Amygdala (tissue), 56 donors: ENCODE measurements at places on chromosomes 1 and 21.

GRCh38 chr1:107949467-107950253 is 15.3 kb downstream of the VAV3 start:
- no peak for DNase-seq

DNA sequence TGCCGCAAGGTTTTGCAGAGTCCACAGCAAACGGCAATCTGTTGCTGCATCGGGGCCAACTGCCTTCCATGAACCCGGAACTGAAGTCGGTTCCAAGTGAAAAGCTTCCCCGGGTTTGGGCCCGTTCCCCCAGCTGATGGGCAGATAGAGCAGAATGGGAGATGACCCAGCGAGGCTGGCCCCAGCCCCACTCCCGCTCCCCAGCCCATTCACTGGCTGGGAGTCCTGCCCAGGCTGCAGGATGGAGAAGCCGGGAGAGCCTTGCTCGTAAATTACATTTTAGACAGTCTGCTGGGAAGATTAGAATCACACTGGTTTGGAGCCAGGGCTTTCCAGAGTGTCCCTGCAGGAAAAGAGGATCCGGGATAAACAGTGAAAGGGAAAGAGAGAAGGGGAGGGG is 31.6 kb upstream of the PAX7 start:
- no peak for DNase-seq

DNA sequence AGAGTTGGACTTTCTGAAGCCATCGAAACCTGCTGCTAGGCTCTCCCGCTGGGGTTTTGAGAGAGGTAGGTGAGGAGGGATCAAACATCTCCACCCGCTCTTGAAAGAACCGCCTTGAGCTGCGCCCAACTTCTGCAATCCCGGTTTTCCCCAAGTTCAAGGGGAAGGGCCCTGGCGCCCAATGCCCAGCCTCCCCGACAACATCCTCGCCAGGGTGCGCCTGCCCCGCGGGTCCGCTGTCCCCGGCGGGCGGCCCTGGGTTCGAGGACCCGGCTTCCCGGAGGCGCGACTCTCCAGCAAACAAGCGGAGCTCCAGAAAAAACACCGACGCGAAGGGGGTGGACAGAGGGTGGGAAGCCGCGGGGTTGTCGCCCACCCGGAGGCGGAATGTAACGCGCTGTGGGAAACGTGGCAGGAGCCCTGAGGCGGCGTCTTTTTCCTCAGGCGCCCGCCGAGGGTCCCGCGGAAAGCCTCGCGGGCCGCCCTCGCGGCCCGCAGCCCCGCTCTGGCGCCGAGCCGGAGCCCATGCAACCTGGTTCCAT is 607 bp downstream of the BTG3 start:
- no peak for DNase-seq

DNA sequence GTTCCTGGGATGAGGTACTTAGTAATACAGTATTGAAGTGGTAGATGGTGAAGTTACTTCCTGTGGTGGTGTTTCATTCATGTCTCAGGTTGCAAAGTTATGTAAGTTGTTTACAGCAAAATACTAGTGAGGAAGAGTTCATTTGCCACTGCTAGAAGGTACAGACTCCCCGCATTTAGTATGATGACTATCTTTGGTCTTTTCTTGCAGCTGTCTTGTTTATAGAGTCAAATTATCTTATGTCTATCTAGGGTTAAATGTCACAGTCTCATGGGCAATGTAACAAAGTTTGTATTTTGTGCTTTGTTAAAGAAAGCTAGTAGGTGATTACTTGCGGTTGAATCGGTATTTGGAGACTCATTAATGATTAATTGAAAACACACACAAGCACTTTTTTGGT is 50.2 kb downstream of the LRRC8D start:
- no peak for DNase-seq

DNA sequence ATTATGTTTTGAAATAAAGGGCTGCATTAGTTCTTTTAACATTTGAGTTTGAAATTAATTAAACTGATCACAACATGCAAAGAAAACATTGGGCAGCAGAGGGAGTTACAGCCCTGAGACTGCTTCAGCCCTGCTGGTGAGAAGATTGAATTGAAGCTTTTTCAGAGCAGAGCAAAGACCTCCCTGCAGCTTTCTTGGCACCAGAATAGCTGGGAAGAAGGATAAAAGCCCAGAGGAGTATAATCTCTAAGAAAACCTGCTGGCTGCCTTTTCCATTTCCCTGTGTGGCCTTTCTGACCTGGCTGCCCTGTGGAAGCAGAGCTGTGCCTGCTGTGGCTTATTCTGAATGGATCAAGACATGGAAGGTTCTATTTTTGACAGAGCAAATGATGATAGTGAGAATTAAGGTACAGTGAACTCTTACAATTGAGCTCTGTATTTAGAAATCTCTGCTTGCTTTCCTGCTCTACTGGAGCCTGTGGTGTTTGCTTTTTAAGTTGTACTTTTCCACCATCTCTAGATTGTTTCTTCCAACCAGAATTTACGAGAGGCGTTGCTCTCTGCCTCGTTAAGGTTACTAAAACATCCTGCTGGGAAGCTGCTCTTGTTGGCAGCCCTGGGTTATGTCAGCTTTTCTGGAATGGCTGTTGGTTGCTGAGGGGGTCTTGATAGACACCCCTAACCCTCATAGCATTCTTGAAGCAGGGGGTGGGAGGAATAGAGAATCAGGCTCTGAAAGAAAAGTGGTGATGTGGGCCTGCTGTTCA is 9.9 kb downstream of the SNRPE start:
- DNase-seq = peak; percentile 50

- DNase-seq = no peak
Measured at GRCh38 chr1:237279629-237280028, 237.6 kb downstream of the RYR2 start.

DNA sequence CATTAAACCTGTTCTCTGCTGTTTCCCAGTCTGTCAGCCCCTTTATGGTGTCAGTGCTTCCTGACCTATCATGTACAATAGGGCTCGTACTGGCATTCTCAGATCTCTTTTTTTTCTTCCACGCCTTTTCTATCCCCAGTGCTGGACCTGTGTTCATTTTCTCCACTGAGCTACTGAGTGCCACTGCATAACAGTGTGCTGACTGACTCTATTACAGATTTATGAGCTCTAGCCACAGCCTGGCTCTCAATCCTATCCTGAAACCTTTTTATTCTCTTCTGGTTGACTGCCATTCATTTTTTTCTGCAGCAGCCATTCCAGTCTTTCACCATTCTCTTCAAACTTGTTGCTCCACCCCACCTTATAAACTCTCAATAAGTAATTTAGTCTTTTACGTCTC is 59.6 kb upstream of the MACF1 start:
- no peak for DNase-seq

DNA sequence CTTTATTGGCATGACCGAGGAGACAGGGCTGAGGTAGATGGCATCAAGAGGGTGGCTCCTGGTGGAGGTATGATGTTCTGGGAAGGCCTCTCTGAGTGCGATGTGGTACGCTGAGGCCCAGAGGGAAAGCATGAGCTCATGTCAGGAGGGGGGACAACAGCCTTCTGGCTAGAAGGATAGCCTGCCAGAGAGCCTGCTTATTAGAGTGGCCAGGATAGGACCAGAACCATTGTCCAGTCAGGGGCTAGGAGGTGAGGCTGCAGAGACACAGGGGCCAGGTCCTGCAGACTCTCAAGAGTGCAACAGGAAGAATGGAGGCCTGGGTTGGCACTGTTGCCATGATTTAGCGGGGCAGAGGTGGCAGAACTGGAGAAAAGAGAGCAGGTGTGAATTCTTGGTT is 7.3 kb downstream of the ADARB1 start:
- no peak for DNase-seq

DNA sequence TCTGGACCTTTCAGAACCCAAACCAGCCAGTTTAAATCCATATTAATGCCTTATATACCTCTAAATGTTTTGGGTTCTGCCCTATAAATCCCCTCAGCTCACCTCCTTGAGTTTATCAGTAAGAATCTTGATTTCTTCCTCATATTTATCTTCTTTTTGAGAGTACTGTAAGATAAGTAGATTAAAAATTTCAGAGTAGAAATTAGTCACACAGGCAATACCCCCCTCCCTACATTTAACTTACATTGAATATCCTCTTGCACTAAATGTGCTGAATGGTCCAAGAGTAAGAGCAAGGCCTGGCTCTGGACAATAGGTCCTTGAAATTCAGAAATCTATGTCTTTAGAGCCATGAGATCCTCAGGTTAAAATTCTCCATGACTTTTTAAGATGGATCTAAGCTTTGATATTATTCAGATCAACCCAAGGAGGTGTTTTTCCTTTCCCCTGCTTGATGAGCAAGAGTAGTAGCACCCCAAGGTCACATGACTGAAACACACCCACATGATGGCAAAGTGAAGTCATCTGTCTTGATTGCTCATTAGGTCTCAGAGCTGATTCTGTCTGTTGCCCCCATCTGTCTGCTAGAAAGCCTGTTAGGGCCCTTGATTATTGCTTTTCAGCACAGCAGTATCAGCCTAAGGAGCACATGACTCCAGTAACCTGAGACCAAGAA is 15.8 kb upstream of the NUP210L start:
- no peak for DNase-seq

GRCh38 chr1:20723537-20724363 is 5.9 kb upstream of the KIF17 start:
- no peak for DNase-seq

DNA sequence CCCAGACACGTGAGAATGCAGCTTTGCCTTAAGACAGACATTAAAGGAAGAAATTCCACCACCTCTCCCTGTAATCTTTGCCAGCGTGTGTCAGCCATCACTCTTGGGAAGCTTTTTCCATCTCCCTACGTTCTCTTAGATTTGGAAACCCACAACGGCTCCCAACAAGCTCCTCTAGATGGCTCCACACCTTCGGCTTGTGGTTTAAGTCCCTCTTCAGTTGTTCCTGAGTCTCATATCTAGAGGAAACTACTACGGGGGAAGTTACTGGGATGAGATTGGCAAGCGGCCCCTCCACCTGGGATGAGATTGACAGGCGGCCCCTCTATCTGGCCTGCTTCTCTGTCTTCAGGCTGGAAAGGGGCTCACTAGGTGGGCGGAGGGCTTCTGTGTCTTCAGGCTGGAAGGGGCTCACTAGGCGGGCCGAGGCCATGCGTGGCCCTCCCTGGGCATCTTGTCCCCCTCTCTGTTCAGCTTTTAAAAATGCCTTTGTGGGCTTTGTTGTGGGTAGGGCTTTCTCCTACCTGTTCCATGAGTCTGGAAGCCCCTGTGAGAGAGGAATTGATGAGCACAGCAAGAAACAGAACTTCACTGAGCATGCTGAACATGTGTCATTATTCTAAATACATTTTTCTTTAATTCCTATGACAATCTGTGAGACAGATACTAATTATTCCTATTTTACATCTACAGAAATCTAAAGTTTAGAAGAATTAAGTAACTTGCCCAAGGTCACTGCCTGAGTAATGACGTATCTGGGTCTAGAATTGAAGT is 670.5 kb downstream of the KIF26B start:
- no peak for DNase-seq

DNA sequence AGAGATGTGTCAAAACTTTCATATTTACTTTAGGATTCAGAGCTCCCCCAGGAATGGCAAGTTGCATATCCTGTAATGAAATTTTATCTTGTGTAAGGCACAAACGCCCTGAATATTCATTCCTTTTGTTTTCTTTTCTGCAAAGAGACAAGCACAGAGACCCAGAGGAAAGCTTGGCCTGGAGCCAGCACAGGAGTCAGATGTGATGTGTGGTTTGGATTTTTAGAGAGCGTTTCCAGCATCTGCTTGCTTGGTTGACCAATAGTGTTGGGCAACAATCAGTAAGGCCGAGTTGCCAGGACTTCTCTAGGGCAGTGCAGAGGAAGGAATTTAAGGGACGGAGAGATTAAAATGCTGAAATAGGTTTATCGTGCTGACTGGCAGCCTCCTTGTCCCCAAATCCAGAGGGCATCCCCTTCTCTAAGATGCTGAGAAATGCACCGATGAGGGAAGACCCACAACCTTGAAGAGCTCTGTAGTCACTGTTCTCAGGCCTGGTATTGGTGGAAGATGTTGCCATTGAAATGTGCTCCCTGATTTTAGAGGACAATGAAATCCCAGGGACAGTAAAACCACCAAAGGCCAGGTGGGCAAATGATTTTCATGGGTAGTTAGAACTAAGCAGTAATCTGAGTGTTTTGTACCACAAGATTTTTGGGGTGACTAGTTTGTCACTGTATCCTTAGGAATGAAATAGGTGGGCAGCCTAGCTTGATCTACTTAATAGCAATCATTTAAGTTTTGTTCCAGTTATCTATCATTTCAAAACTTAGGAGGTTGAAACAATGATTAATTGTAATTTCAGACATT is 37.9 kb upstream of the RHOU start:
- DNase-seq = peak; percentile 54

DNA sequence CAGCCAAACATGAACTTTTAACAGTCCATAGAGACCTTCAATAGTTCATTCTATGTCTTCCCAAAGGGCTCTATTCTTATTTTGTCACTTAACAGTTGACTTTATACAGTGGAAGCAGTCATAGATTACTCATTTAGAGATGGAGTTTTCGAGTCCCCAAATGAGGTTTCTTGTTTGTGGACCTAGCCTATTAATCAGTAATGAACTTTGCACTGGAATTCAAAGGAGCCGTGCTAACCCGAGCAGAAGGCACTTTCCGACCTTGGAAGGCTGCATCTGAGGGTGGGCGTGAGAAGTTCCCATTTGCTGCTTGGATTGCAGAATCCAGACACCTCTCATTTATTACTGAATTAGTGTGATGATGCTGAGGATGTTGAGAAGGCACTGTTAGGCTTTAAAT is 46.4 kb downstream of the TTC39A start:
- no peak for DNase-seq

GRCh38 chr1:84202126-84202525 is 58.1 kb downstream of the PRKACB start:
- no peak for DNase-seq

- DNase-seq = no peak
Measured at GRCh38 chr1:65355031-65355712, 45.8 kb downstream of the DNAJC6 start.

- DNase-seq = no peak
Measured at GRCh38 chr1:92968138-92969032, 7.1 kb upstream of the DIPK1A start.

GRCh38 chr1:167752219-167752985 is 30.6 kb downstream of the MPZL1 start:
- DNase-seq = no peak

- no peak for DNase-seq
Measured at GRCh38 chr1:187027253-187027652, 198.5 kb downstream of the PLA2G4A start.

- no peak for DNase-seq
Measured at GRCh38 chr1:21865943-21866706, 54.1 kb downstream of the LDLRAD2 start.

DNA sequence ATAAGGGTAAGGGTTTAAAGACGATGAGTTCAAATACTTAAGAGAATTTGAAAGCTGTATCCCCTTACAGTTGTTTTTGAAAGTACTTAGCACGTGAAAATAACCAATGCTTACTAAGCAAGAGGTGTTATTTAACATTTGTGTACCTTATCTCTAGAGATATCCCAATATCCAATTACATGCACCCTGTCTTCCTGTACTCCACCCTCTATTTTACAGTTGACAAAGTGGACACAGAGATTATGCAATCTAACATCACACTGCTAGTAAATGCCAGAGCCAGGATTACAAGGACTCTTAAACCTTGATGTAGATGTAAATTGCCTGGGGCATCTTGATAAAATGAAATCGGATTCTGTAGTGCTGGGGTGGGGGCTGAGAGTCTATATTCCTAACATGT is 72.0 kb downstream of the GDAP2 start:
- no peak for DNase-seq
